ENCODE measurements at places on chromosomes 12 and 14. TPM values are rescaled to one million over a fixed set of nuclear protein-coding genes. Genes with fewer than 3 reads are reported as not detected.

DNA sequence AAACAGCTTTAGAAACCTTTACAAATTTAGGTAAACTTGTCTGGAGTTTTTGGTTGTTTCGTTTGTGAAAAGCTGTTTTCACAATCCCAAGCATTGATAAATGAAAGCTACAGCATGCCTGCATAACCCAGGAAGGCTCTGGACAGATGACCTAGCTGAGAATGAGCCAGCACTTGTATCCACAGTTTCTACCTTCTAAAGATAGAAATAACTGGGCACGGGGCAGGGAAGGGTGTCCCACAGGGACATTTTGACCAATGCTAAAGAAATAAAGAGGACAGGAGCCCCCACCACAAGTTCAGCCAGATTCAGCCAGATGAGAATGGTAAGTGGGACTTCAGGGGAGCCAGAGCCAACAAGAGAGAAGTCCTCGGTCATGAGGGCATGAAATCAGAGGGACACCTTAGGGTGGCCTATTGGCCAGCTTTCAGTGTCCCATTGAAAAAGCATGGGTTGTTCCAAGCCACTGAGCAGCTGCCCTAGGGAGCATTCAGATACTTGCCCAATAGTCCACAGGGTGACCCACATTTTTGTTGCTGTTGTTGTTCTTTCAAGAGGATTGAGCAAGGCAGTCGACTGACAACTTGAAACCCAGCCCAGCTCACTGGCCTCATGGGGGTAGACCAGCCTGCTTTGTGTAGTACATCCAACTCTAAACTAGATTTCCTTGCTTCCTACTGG lies 140.3 kb upstream of the NUDT4 start:
- no peak overlapping the region for H3K27ac ChIP-seq
- H3K27me3 ChIP-seq = peaks cover 7% of the 10 kb centered on the region
- H3K36me3 ChIP-seq = no peaks in the 10 kb centered on the region
- H3K4me1 ChIP-seq = no peaks in the 10 kb centered on the region

- no peak overlapping the region for H3K4me3 ChIP-seq
- no peak for DNase-seq
- peaks cover 7% of the 10 kb centered on the region for H3K27me3 ChIP-seq
- H3K36me3 ChIP-seq = no peaks in the 10 kb centered on the region
Observed at GRCh38 chr14:104512061-104512460, 67.5 kb upstream of the C14orf180 start.

GRCh38 chr14:65344011-65344410 lies 68.5 kb upstream of the FUT8 start:
- peaks cover 2% of the 10 kb centered on the region for H3K27me3 ChIP-seq
- peaks cover 6% of the 10 kb centered on the region for H3K36me3 ChIP-seq
- peaks cover 6% of the 10 kb centered on the region for H3K4me1 ChIP-seq

- no peak overlapping the region for H3K4me3 ChIP-seq
- H3K27ac ChIP-seq = no peak overlapping the region
- no peaks in the 10 kb centered on the region for H3K36me3 ChIP-seq
- peaks cover 9% of the 10 kb centered on the region for H3K27me3 ChIP-seq
- no peak for DNase-seq
- no peaks in the 10 kb centered on the region for H3K4me1 ChIP-seq
Observed at GRCh38 chr14:76699939-76700590, 61.2 kb upstream of the VASH1 start.

Gene IFI27L2
- 73.8 TPM for total RNA-seq

Gene AKAP5
- 2.2 TPM for total RNA-seq

Gene LALBA
- total RNA-seq = not detected

All from natural killer cell treated with Interleukin-12 subunit alpha and Interleukin-12 subunit beta and Interleukin-15 and Interleukin-18, amount 100 ng/mL, for 72 hours (primary cell).